Calu3 (cell line): ENCODE measurements at places on chromosomes 7 and 10. TPM values are rescaled to one million over a fixed set of nuclear protein-coding genes. Genes with fewer than 3 reads are reported as not detected.

GRCh38 chr7:78779788-78780187 is 673.7 kb downstream of the MAGI2 start:
- DNase-seq, result no peak

GRCh38 chr7:146937836-146938235 is 821.2 kb downstream of the CNTNAP2 start:
- no peak for DNase-seq

- DNase-seq, result no peak
Measured at GRCh38 chr10:107371801-107372200, 207.3 kb upstream of the SORCS1 start.

- no peak for DNase-seq
Measured at GRCh38 chr7:115066634-115067033, 144.7 kb downstream of the MDFIC start.

Gene PLAC9
- not detected in 2 replicates for total RNA-seq

- no peak for DNase-seq
Measured at GRCh38 chr10:30709700-30710358, 80.3 kb upstream of the LYZL2 start.
